ENCODE measurements at places on chromosomes 1 and 21. TPM values are rescaled to one million over a fixed set of nuclear protein-coding genes. Genes with fewer than 3 reads are reported as not detected.

Gene CFAP45
- not detected for total RNA-seq

Gene GPR161
- total RNA-seq: 1.1 TPM

Gene SETD4
- 8.3 TPM for total RNA-seq

Gene OPTC
- total RNA-seq: not detected

Gene LYSMD1
- total RNA-seq: 4.4 TPM

Gene RGSL1
- 0.50 TPM for total RNA-seq

Gene ENAH
- total RNA-seq: 8.4 TPM

Gene LAX1
- 0.67 TPM for total RNA-seq

Gene HJV
- 80.5 TPM for total RNA-seq

Gene ASCL5
- total RNA-seq: not detected

Gene MORC3
- total RNA-seq: 44.1 TPM

Gene CD1E
- 0.56 TPM for total RNA-seq

Gene S100A1
- 0.33 TPM for total RNA-seq

Gene GJA9
- not detected for total RNA-seq

Gene RNU1-2
- under 0.01 TPM for total RNA-seq

Gene PYHIN1
- 0.61 TPM for total RNA-seq
